ENCODE measurements at places on chromosomes 1 and 21. TPM values are rescaled to one million over a fixed set of nuclear protein-coding genes. Genes with fewer than 3 reads are reported as not detected.

DNA sequence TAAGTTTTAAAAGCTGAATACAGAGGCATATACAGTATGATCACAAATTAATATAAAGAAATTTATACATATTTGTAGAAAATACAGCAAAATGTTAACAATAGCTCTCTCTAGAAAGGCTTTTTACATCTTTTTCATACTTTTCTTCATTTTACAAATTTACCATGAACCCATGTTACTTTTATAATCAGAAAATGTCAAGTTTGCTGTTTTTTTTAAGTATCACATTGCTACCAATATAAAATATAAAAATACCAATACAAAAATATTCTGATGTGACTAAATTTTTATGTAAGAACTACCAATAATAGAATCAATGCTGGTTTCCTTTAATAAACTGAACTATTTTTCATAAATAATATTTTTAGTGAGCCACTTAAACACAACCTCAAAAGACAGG is 84.4 kb upstream of the TTC39A start:
- no peak for DNase-seq

DNA sequence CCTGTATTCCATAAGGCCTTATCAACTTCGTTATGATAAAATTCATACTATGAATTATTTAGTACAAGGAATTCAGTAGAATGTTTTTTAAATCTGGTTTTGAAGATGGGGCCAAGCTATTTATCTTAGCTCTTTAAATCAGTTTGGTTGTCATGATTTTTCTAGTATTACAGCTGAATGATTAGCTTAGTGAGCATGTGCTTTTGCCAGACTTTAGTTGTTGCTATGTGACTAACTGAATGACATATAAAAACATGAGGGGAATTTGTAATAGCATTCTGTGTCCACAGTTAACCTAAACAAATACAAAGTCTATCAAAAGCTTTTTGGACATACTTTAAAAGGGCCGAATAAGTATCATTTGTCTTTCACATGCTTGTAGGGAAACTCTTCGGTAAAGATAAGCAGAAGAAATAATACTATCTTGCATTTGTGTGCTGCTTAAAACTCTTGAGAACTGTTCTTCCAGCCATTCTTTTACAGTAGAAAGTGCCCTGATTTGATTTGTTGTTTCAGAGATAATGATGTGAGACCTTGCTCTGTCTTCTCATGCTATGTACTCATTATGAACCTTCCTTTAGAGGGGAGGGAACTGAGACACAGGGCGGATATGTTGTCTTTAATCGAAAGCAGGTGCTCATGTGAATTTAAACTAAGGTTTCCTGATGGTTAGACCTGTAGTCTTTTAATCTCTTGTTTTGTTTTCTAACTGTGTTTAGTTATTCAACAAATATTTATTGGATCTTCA is 18.8 kb downstream of the NEK7 start:
- DNase-seq = no peak

- no peak for DNase-seq
These were observed 179.3 kb upstream of the PLXNA2 start for GRCh38 chr1:208423526-208423925.

GRCh38 chr1:46204406-46204742 is 1.2 kb downstream of the LURAP1 start:
- DNase-seq = no peak

- no peak for DNase-seq
These were observed 164.8 kb downstream of the PLPPR5 start for GRCh38 chr1:98839840-98840239.

DNA sequence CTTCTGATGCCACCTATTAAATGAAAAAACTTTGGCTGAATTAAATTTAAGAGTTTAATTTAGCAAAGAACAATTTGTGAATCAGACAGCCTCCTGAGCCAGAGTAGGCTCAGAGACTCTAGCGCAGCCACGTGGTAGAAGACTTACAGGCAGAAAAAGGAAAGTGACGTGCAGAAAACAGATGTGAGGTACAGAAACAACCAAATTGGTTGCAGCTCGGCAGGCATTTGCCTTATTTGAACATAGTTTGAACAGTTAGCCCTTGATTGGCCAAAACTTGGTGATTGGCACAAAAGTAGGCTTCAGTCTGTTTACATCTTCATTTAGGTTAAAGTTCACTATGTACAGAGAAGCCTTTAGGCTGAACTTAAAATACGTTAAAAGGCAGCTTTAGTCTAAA is 22.9 kb downstream of the TCP10L start:
- DNase-seq = no peak

- no peak for DNase-seq
These were observed 57.3 kb downstream of the JAK1 start for GRCh38 chr1:64909031-64909430.

The PRAMEF6 gene
- not detected for total RNA-seq

The MSH4 gene
- total RNA-seq = 0.56 TPM

The TBX19 gene
- 0.93 TPM for total RNA-seq

The PSMG1 gene
- 71.2 TPM for total RNA-seq

All from neural crest cell (in vitro differentiated cells).